ENCODE measurements at places on chromosomes 5 and 9. TPM values are rescaled to one million over a fixed set of nuclear protein-coding genes. Genes with fewer than 3 reads are reported as not detected.

Gene CAMK2A
- not detected for total RNA-seq

- no peak for DNase-seq
Observed at GRCh38 chr9:89714321-89714720, 109.5 kb downstream of the GADD45G start.

DNA sequence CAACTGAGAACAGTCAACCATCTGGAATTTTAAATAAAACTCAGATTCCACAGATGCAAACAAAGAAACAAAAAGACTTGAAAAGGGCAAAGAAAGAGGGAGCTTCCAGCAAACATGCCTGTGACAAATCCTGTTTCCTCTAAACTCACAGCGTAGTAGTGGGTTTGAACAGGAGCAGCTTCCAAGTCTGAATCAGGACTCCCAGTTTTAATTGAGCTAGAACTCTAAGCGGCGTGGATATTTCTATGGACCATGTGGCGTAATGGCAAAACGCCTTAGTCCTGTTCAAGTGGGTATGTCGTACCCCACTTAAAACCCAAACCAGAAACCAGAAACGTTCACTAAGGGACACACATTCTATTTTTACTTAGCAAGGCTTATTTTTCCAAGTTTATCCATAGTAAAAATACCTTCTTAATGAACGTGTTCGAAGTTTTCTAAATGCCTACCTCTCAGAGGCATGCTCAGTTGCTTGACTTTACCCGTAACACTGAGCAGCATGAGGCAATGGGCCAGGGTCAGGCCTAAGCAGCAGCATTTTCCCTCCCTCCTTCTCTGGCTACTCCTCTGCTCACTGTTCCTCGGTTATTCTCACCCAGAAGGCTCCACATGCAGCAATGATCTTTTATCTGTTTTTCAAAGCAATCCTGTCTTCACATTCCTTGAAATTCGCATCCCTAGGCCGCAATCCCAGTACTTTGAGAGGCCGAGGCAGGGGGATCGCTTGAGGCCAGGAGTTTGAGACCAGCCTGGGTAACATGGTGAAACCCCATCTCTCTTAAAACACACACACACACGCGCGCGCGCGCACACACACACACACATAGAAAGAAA, 77.9 kb downstream of the FNBP1 start:
- peak; percentile 67 for DNase-seq

Gene KIF4B
- total RNA-seq: not detected

Gene SLC34A1
- total RNA-seq: not detected

DNA sequence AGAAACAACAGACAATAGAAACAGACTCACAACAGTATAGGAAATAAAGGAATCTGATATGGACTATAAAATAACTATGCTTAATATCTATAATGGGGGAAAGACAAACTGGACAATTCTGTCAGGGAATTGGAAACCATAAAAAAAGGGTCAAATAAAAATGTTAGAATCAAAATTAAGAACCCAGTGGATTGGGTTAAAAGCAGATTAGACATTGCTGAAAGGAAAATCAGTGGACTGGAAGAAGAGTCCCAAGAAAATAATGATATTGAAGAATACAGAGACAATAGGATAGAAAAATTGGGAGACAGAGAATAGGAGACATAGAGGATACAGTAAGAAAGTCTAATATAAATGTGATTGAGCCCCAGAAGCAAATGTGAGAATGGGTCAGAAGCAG, 199.2 kb downstream of the PBX3 start:
- no peak for DNase-seq

GRCh38 chr5:148740966-148741742, 85.3 kb upstream of the ADRB2 start:
- peak; percentile 73 for DNase-seq

DNA sequence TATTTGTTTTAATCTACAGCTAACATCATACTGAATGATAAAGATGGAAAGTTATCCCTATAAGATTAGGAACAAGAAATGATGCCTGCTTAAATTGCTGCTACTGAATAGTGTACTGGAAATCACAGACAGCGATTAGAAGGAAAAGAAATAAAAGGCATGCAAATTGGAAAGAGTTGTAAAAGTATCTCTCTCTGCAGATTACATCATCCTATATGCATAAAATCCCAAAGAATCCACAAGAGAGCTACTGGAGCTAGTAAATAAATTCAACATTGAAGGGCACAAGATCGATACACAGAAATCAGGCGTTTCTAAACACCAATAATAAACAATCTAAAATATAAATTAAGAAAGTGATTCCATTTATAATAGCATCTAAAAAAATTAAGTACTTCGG, 75.3 kb upstream of the SIMC1 start:
- no peak for DNase-seq

Gene DEPDC1B
- 14.5 TPM for total RNA-seq

GRCh38 chr5:180133551-180133950, 62.0 kb upstream of the RNF130 start:
- no peak for DNase-seq

Gene OTP
- total RNA-seq: not detected

All from SJSA1 (cell line).